ENCODE measurements at places on chromosomes 1 and 21. TPM values are rescaled to one million over a fixed set of nuclear protein-coding genes. Genes with fewer than 3 reads are reported as not detected.

SELL gene
- 7.3 TPM for total RNA-seq

SELENON gene
- total RNA-seq = 16.9 TPM

CLCNKB gene
- 0.11 TPM for total RNA-seq

BRINP3 gene
- not detected for total RNA-seq

FCRL4 gene
- total RNA-seq = not detected

OR2L13 gene
- total RNA-seq = not detected

LORICRIN gene
- not detected for total RNA-seq

SGIP1 gene
- total RNA-seq = not detected

C4BPA gene
- total RNA-seq = not detected

ERICH3 gene
- total RNA-seq = not detected

TAL1 gene
- 0.60 TPM for total RNA-seq

BNIPL gene
- 0.60 TPM for total RNA-seq

EDN2 gene
- not detected for total RNA-seq

FMO3 gene
- 1.8 TPM for total RNA-seq

ATPAF1 gene
- total RNA-seq = 52.7 TPM

TMEM269 gene
- not detected for total RNA-seq

GCSAML gene
- total RNA-seq = 3.8 TPM

S100A7A gene
- total RNA-seq = not detected

HUNK gene
- 0.98 TPM for total RNA-seq

WNT3A gene
- not detected for total RNA-seq

DMRTB1 gene
- not detected for total RNA-seq

TEDDM1 gene
- total RNA-seq = not detected

HMCN1 gene
- total RNA-seq = 5.5 TPM

TRMT1L gene
- 37.1 TPM for total RNA-seq

CFAP57 gene
- not detected for total RNA-seq

SFN gene
- total RNA-seq = 1.8 TPM

SYTL1 gene
- total RNA-seq = 1.2 TPM

MGST3 gene
- total RNA-seq = 107 TPM

NR1I3 gene
- not detected for total RNA-seq

All from Daoy (cell line).